ENCODE measurements at places on chromosomes 1 and 21. TPM values are rescaled to one million over a fixed set of nuclear protein-coding genes. Genes with fewer than 3 reads are reported as not detected.

C4BPA gene
- total RNA-seq = not detected

SH3GLB1 gene
- 61.5 TPM for total RNA-seq

SORT1 gene
- 2.6 TPM for total RNA-seq

KCNJ9 gene
- total RNA-seq = not detected

KRTAP20-4 gene
- total RNA-seq = not detected

ALG14 gene
- 1.5 TPM for total RNA-seq

SERINC2 gene
- not detected for total RNA-seq

NR1I3 gene
- total RNA-seq = not detected

FOXO6 gene
- total RNA-seq = 1.8 TPM

SERTAD4 gene
- not detected for total RNA-seq

DNA sequence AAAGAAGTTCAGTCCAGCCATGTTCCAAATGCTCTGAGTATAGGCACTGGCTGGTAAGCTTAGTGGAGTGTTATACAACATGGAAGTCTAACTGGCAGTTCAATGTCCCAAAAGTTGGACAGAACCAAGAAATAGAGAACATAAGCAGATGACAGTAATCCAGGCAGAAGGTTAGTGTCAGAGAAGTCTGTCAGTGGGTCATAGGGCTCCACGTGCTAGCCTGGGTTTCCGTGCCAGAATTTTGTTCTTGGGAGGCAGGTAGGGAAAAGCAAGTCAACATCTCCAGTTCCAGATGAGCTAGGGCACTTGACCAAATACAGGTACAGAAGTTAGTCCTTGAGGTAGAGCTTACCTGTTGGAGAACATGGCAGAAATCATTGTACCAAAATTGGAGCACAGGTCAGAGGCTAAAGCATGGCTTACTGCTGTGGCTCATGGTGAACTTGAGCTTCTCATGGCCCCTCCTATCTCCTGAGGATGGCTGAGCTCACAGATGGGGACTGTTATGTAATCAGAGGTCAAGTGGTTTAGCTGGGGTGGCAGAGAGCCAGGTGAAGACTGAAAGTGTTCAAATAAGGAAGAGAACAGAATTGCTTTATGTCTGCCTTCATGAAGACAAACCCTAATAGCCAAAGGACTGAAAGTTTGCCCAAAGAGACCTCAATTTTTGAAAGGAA lies 170.8 kb downstream of the NFIA start:
- no peak for DNase-seq

- no peak for DNase-seq
These were observed 6.3 kb downstream of the VANGL1 start for GRCh38 chr1:115647919-115648650.

- DNase-seq = no peak
These were observed 6.5 kb upstream of the NEGR1 start for GRCh38 chr1:72288886-72289285.

DNA sequence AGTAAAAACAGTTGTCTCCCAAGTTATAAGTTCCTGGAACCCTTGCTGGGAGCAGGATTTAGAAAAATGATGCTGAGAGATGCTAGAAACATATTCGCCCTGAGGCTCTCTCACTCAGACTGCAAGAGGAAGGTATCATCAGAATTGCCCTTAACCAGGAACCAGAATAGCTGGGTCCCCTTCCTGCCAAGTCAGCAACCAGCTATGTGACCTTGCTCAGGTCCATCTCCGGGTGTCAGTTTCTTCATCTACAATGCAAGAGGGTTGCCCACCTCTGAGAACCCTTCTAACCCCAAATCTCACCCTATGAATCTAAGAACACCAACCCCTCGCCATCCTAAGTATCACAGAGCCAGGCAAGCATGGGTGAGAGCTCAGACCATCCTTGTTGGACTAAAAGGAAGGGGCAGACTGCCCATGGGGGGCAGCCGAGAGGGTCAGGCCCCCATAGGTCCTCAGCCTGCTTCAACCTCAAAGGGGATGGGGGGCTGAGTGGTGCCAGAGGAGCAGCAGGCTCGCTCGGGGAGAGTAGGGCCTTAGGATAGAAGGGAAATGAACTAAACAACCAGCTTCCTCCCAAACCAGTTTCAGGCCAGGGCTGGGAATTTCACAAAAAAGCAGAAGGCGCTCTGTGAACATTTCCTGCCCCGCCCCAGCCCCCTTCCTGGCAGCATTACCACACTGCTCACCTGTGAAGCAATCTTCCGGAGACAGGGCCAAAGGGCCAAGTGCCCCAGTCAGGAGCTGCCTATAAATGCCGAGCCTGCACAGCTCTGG lies 390 bp upstream of the S100A9 start:
- no peak for DNase-seq

DNA sequence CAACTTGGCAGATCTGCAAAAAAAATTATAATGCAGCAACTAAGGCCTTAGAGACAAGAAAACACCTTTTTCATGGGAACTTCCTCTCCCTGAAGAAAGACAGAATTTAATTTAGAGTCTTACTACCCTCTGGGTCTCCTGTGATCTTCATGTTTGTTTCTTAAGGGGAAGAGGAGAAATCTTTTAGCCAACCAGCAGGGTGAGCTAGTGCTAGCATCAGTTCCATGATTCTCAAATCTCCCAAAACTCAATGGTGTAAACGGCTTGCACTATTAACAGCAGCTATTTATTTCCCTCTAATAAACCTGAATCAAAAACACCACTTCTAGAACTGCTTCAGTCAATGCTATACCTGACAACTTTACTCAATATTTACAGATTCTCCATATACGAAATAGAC lies 3.8 kb downstream of the ZNF644 start:
- DNase-seq = no peak

GRCh38 chr1:99531578-99532275 lies 114.2 kb upstream of the PALMD start:
- DNase-seq = no peak

DNA sequence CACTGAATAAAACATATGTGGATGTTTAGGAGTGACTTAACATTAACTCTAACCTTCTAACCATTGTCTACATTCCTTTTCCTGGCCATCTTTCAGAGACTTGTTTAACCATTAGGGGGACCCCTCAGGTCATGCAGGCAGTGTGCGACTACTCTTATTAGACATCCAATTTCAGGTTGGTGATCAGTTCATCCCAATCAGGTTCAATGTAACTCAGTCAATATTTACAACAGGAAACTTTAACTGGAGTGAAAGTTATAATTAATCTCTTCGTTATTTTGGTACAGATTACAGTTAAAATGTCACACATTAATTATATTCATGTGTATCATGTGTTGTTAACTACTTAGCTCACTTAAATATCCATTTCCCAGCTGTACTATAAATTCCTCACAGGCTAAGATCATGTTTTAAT lies 68.8 kb upstream of the RGS1 start:
- DNase-seq = no peak

DNA sequence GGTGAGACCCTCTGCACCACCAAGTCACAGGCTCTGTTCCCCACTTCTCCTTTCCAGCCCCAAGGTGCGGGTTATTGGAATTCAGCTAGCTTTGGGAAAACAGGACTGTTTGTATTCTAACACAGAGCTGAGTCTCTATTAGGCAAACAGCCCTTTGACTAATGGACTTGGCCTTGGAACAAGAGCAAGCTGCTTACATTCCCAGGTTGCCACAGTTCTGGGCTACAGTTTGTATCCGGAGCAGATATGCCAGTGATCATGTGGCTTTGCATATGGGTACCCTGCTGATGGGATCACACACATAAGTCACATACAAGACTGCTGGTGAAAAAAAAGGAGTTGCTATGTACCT lies 110.5 kb upstream of the COA6 start:
- DNase-seq = no peak

GRCh38 chr1:152917794-152918193 lies 9.4 kb downstream of the IVL start:
- DNase-seq = no peak

DNA sequence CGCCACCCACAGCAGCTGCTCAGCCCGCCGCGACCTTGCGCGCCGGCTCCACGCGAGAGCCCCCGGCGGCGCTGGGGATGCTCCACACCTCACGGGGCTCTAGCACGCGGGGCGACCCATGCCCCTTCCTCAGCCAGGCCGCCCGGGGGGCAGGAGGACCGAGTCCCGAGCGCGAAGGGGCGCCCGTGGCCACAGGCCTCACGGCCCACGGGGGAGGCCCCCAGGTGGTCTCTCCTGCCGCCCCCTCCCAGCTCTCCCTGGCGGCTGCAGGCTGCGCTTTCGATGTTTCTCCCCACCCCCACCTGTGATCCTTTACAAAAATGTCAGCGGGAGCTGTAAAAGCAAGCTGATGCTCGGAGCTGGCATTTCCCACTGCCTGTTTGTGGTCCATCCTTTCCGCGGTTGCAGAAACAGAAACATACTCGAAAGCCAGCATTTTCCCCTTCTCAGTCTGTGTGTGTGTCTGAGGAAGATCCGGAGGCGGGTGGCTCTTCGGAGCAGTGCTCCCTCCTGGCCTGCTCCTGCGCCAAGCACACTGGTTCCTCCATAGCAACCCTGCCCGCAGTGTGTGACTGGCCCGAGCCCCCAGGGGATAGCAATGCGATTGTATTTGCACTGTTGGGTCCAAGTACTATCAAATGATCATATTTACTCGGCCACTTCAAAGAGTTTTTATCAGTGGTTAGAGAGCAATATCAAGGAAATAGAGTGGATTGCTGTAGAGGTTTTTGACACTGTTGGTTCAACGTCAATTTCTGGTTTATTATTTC lies 2.1 kb downstream of the KIF26B start:
- DNase-seq = no peak

- no peak for DNase-seq
These were observed 25.1 kb upstream of the CPLANE2 start for GRCh38 chr1:16262067-16262466.

DNA sequence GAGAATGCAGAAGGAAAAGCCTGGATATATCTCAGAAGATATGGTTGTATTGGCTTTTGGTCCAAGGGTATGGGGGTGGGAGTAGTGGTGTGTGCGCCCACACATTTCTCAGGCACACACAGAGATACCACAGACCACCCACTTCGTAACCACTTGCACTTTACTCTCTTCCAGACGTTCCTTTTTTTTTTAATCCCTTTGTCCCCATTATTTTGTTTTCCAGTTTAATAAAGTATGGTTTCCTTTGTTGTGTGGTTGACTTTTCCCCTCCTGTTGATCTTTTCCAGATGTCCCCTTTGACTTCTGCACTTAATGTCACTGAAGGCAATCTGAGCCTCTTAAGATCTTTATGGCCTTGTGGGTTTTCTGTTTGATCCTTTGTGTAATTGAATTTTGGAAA lies 10.5 kb upstream of the TARS2 start:
- DNase-seq = no peak

GRCh38 chr1:48743480-48743879 lies 33.2 kb downstream of the BEND5 start:
- no peak for DNase-seq

- no peak for DNase-seq
These were observed 14.1 kb upstream of the KIAA1614 start for GRCh38 chr1:180898441-180899219.

GRCh38 chr1:227486559-227486958 lies 76.8 kb upstream of the ZNF678 start:
- DNase-seq = no peak
